ENCODE measurements at places on chromosomes 11 and 22. TPM values are rescaled to one million over a fixed set of nuclear protein-coding genes. Genes with fewer than 3 reads are reported as not detected.
A peak's percentile ranks its signal among the peaks of the same experiment; 100 is the strongest.

GRCh38 chr11:50333861-50334260 lies 301.2 kb downstream of the OR4C45 start:
- ATAC-seq: peak; percentile 47

DNA sequence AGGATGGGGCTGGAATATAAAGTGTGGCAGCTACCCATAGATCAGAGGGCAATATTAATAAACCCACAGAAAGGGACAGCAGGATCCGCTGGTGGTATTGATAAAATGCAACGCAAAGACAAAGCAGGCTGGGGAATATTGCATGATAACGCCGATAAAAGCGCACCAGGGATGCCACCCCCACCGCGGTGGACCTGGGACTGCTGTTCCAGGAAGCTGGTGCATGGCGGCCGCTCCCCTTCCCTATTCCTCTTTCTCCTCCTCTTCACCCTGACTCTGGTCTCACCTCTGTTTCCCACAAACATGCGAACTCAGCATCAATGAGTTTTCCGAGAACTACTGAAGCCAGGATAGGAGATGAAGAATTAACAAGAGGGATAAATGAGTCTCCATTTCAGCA lies 20.2 kb downstream of the SPATA19 start:
- no peak for ATAC-seq

- no peak for ATAC-seq
These were observed 42.5 kb downstream of the GAB4 start for GRCh38 chr22:16965560-16965959.

DNA sequence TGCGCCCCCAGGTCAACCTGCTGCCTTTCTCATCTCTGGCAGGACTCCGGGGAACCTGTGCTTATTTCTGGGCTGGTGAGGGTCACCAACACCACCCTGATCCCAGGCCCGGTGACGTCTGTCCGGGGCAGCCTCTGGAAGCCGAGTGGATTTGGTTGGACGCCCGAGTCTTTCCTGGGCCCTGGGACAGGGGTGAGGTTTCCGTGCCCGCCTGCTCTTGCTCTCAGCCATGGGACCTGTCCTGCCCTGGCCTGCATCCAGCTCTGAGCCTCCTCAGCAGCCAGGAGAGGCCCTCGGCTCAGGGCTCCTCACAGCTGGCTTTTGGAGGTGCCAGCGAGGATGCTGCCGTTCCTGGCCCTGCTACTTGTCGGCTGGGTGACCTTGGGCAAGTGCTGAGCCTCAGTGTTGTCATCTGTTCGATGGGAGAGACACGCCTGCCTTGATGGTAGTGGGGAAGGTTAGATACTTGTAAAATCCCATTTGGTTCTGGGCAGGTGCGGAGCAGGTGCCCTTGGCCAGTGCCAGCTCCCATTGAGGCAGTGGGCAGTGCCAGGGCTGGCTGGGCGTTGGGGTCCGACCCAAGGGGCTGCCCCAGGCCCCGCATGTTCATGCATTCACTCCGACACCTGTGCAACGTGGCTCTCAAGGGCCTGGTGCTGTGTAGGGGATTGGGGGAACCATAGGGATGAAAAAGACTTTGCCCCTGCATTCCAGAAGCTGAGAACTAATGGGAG lies 58.9 kb upstream of the THY1 start:
- ATAC-seq: peak; percentile 26

DNA sequence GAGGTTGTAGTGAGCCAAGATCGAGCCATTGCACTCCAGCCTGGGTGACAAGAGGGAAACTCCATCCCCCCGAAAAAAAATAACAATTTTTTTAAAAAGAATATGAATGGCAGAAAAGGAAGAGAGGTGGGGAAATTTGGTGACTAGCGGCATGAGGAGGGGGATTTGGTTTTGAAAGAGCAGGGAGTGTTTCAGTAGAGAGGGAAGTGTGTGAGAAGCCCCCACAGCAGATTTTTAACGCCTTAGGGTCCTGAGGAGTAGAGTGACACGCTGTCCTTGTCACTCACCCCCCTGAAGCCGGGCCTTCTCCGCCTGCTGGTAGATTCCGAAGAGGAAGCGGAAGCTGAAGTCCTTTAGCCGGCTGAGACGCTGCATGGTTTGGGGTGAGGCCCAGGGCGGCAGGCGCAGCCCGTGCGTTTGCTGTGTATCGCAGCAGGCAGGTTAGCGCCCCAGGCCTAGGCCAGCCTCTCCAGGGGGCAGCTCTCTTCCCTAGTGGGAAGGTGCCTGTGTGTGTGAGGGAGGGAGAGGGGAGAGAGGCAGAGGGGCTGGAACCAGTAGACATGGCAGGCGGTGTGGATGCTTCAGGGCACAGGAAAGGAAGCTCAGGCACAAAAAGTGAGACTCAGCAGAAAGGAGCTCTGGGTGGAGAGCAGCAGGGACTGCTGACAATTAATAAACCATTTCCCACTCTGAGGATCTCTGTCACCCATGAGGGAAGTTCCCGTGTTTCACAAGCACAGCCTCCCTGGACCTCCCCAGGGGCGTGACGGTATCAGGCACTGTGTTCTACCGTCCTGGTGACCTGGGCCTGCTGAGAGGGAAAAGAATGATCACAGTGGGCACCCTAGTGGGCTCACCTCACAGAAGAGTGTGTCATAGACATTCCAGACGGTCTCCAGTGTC lies 3.9 kb downstream of the ACP2 start:
- ATAC-seq: no peak

DNA sequence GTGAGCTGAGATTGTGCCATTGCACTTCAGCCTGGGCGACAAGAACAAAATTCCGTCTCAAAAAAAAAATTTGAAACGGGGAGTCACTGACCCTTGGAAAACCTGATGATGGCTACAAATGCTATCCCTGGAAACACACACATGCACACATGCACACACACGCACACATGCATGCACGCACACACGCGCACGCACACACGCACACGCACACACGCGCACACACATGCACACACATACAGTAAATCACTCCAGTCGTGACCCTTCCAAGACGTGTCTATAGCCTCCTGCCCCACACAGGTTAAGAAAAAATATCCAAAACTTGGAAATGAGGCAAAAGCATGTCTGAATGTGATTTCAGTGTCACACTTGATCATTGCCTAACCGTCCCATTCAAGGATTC lies 6.7 kb upstream of the CPT1A start:
- no peak for ATAC-seq

- peak; percentile 71 for ATAC-seq
These were observed 17.9 kb downstream of the RTN3 start for GRCh38 chr11:63698976-63699733.

DNA sequence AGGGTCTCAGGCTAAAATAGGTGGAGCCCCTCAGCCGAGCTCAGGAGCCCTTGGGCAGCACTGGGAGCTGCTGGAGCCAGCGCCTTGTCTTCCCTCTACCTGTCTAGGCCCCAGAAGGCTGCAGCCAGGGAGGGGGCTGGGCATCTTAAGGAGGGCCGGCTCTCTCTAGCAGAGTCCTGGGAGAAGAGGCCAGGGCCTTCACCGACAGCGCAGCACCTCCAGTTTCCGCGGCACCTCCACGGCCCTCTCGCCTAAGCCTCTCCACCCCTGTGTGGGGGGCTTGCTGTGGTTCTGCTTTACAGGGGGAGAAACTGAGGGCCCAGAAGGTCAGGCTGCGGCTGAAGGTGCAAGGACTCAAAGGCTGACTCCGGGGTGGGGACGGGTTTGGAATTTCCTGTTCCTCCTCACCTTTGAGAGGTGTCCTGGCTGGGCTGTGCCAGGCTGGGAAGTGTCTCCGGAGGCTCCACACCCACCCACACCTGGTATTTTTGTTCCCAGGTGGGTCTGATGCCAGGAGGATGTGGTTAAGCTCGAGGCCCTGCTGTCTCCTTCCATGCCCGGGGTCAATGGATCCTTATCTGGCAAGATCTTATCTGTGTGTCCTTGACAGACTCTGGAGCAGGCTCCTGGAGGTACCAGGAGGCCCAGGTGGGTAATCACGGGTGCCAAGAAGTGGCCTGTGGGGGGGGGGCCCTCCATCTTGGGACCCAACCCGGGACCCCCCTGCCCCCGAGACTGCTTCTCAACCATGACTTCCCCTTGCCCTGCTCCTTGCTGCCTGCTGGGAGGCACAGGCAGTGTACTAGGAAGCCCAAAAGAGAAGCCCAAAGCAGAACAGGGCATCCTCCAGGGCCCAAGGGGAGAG lies 95.3 kb upstream of the FGF3 start:
- ATAC-seq: no peak

GRCh38 chr11:73830261-73830660 lies 42.6 kb downstream of the MRPL48 start:
- no peak for ATAC-seq

- ATAC-seq: no peak
These were observed 55.9 kb downstream of the BTG4 start for GRCh38 chr11:111456086-111456858.

GRCh38 chr11:92979176-92979575 lies 9.7 kb downstream of the MTNR1B start:
- ATAC-seq: no peak

- ATAC-seq: no peak
These were observed 6.5 kb downstream of the TIMP3 start for GRCh38 chr22:32808038-32808445.

- no peak for ATAC-seq
These were observed 1.8 kb upstream of the ARHGEF17 start for GRCh38 chr11:73306069-73306841.

- ATAC-seq: no peak
These were observed 65.9 kb downstream of the BLID start for GRCh38 chr11:122050021-122050690.

Gene UBQLN3
- 0.35 TPM for total RNA-seq

Gene WNT7B
- 0.38 TPM for total RNA-seq

All from motor neuron (in vitro differentiated cells).